ENCODE measurements at places on chromosomes 1 and 21.

GRCh38 chr1:87600055-87600850, 271.6 kb downstream of the LMO4 start:
- H3K4me3 ChIP-seq: no peak overlapping the region
- DNase-seq: no peak
- no peak overlapping the region for H3K27ac ChIP-seq
- H3K4me1 ChIP-seq: peaks cover 5% of the 10 kb centered on the region

DNA sequence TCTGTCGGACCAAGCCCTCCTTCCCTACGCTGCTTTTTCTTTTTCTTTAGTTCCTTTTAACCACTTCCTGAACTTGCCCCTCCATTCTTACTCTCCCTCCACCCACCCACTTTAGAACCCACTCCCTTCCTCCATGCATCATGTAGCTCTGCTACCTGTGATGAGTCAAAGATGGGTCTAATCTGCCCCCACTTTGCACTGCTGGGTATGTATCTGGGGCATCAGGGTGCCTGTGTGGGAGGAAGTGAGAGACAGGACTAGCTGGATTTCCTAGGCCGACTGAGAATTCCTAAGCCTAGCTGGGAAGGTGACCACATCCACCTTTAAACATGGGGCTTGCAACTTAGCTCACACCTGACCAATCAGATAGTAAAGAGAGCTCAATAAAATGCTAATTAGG, 157.7 kb downstream of the SEC16B start:
- H3K27ac ChIP-seq: no peak overlapping the region
- H3K27me3 ChIP-seq: no peaks in the 10 kb centered on the region
- H3K4me3 ChIP-seq: no peak overlapping the region

GRCh38 chr1:93415296-93415695, 32.6 kb upstream of the FNBP1L start:
- no peaks in the 10 kb centered on the region for H3K4me1 ChIP-seq
- DNase-seq: no peak
- no peak overlapping the region for H3K27ac ChIP-seq
- peaks cover 8% of the 10 kb centered on the region for H3K27me3 ChIP-seq

- no peaks in the 10 kb centered on the region for H3K4me1 ChIP-seq
- no peak overlapping the region for H3K4me3 ChIP-seq
- no peaks in the 10 kb centered on the region for H3K36me3 ChIP-seq
- no peak overlapping the region for H3K27ac ChIP-seq
- H3K27me3 ChIP-seq: no peaks in the 10 kb centered on the region
- DNase-seq: no peak
Measured at GRCh38 chr1:178061620-178062019, 32.3 kb upstream of the RASAL2 start.

- no peak overlapping the region for H3K4me3 ChIP-seq
- H3K36me3 ChIP-seq: no peaks in the 10 kb centered on the region
- DNase-seq: no peak
- no peaks in the 10 kb centered on the region for H3K4me1 ChIP-seq
Measured at GRCh38 chr21:45323487-45324311, 36.0 kb upstream of the POFUT2 start.

- no peaks in the 10 kb centered on the region for H3K27me3 ChIP-seq
- H3K4me1 ChIP-seq: peaks cover 17% of the 10 kb centered on the region
- DNase-seq: no peak
- peak overlapping the region; percentile 77 for H3K4me3 ChIP-seq
Measured at GRCh38 chr1:246526915-246527314, 19.8 kb upstream of the SMYD3 start.

GRCh38 chr1:118012515-118013124, 83.1 kb downstream of the WDR3 start:
- H3K27me3 ChIP-seq: peaks cover 13% of the 10 kb centered on the region
- H3K4me3 ChIP-seq: no peak overlapping the region
- no peaks in the 10 kb centered on the region for H3K36me3 ChIP-seq
- no peaks in the 10 kb centered on the region for H3K4me1 ChIP-seq
- DNase-seq: no peak

- H3K27ac ChIP-seq: no peak overlapping the region
- H3K4me1 ChIP-seq: peaks cover 11% of the 10 kb centered on the region
- H3K27me3 ChIP-seq: peaks cover 26% of the 10 kb centered on the region
- DNase-seq: no peak
- H3K4me3 ChIP-seq: no peak overlapping the region
Measured at GRCh38 chr1:208248991-208249696, 5.0 kb upstream of the PLXNA2 start.

GRCh38 chr1:235423214-235423652, 56.0 kb downstream of the TBCE start:
- no peaks in the 10 kb centered on the region for H3K27me3 ChIP-seq
- DNase-seq: no peak
- peak overlapping the region; percentile 26 for H3K4me3 ChIP-seq
- peaks cover 24% of the 10 kb centered on the region for H3K4me1 ChIP-seq
- H3K27ac ChIP-seq: peak overlapping the region; percentile 83
- no peaks in the 10 kb centered on the region for H3K36me3 ChIP-seq

GRCh38 chr1:46466477-46467182, 23.0 kb upstream of the DMBX1 start:
- no peak for DNase-seq
- peak overlapping the region; percentile 63 for H3K4me3 ChIP-seq
- H3K27me3 ChIP-seq: peaks cover 53% of the 10 kb centered on the region
- H3K27ac ChIP-seq: no peak overlapping the region
- peaks cover 5% of the 10 kb centered on the region for H3K4me1 ChIP-seq
- no peaks in the 10 kb centered on the region for H3K36me3 ChIP-seq

- no peak overlapping the region for H3K27ac ChIP-seq
- peak; percentile 81 for DNase-seq
- H3K27me3 ChIP-seq: no peaks in the 10 kb centered on the region
- H3K4me3 ChIP-seq: no peak overlapping the region
- no peaks in the 10 kb centered on the region for H3K36me3 ChIP-seq
Measured at GRCh38 chr1:169348383-169349036, 19.1 kb downstream of the NME7 start.

DNA sequence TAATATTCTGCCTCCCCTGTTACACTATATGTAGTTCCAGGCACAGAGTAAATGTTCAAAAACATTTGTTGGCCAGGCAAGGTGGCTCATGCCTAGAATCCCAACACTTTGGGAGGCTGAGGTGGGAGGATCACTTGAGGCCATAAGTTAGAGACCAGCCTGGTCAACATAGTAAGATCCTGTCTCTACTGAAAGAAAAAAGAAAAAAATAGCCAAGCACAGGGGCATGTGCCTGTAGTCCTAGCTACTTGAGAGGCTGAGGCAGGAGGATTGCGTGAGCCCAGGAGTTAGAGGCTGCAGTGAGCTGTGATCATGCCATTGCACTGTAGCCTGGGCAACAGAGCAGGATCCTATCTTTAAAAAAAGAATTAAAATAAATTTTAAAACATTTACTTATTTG, 57.6 kb upstream of the SIM2 start:
- no peak for DNase-seq
- H3K4me3 ChIP-seq: no peak overlapping the region
- H3K27me3 ChIP-seq: peaks cover 15% of the 10 kb centered on the region
- peaks cover 5% of the 10 kb centered on the region for H3K36me3 ChIP-seq
- H3K4me1 ChIP-seq: no peaks in the 10 kb centered on the region

DNA sequence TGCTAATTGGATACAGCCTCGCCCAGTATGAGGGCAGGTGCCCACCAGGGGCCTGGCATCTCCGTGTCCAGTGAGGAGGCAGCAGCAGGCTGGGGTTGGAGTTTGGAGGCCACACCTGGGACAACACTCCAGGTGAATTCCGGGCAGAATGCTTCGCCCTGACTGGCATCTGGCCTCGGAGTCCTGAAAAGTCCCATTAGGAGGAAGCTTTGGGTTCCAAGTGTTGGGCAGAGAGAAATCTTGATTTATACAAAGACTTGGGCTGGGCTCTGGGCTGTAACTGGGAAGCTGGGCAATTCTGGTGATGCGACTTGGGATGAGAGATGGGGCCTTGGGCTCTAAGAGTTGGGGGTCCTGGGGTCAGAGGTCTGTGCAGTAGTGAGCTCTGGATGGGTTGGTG, 48.1 kb upstream of the CSF3R start:
- H3K27me3 ChIP-seq: peaks cover 19% of the 10 kb centered on the region
- DNase-seq: no peak
- H3K36me3 ChIP-seq: no peaks in the 10 kb centered on the region
- H3K27ac ChIP-seq: no peak overlapping the region
- H3K4me3 ChIP-seq: no peak overlapping the region
- no peaks in the 10 kb centered on the region for H3K4me1 ChIP-seq

- H3K36me3 ChIP-seq: no peaks in the 10 kb centered on the region
- DNase-seq: no peak
- H3K4me3 ChIP-seq: no peak overlapping the region
- H3K4me1 ChIP-seq: no peaks in the 10 kb centered on the region
- H3K27me3 ChIP-seq: peaks cover 16% of the 10 kb centered on the region
- no peak overlapping the region for H3K27ac ChIP-seq
Measured at GRCh38 chr1:17802945-17803344, 47.8 kb downstream of the ACTL8 start.

DNA sequence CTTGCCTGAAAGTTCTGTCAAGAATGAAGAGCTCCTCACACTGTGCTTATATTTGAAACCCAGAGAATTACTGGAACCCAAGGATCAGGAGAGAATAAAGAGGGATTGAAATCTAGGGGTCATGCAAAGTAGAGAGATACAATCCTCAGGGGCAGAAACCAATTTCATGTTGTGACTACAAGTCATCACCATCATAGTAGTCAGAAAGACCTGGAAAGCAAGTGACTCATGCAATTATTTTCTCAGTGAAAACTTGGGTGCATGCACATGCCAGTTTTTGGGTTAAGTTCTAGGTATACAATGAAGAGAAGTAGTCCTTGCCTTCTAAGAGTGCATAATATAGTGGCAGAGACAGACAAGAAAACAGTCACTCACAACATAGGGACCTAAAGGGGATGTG, 210.0 kb downstream of the ZC3H11B start:
- H3K27me3 ChIP-seq: peaks cover 13% of the 10 kb centered on the region
- no peak overlapping the region for H3K27ac ChIP-seq
- no peaks in the 10 kb centered on the region for H3K4me1 ChIP-seq
- DNase-seq: no peak
- no peak overlapping the region for H3K4me3 ChIP-seq

- peak overlapping the region; percentile 71 for H3K4me3 ChIP-seq
- DNase-seq: no peak
- H3K4me1 ChIP-seq: peaks cover 26% of the 10 kb centered on the region
- H3K36me3 ChIP-seq: peaks cover 13% of the 10 kb centered on the region
- H3K27me3 ChIP-seq: no peaks in the 10 kb centered on the region
Measured at GRCh38 chr1:74731399-74732052, 1.3 kb downstream of the CRYZ start.

DNA sequence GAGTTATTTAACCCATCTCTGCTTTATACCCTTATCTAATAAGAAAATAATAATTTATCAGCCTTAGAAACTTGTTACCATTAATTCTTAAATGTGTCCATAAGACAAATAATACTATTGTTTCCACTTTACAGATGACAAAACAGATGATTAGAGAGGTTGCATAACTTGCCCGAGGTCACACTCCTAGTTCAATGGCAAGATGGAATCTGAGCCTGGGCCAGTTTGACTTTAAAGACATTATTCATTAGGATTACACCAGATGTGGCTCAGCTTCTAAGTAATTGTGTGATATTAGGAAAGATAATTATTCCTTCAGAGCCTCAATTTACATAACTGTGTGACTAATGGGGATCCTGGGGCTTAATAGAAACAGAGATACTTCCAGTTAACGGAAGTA, 42.3 kb upstream of the KCNK2 start:
- H3K4me3 ChIP-seq: no peak overlapping the region
- H3K36me3 ChIP-seq: no peaks in the 10 kb centered on the region
- no peaks in the 10 kb centered on the region for H3K27me3 ChIP-seq
- H3K27ac ChIP-seq: no peak overlapping the region
- no peak for DNase-seq

DNA sequence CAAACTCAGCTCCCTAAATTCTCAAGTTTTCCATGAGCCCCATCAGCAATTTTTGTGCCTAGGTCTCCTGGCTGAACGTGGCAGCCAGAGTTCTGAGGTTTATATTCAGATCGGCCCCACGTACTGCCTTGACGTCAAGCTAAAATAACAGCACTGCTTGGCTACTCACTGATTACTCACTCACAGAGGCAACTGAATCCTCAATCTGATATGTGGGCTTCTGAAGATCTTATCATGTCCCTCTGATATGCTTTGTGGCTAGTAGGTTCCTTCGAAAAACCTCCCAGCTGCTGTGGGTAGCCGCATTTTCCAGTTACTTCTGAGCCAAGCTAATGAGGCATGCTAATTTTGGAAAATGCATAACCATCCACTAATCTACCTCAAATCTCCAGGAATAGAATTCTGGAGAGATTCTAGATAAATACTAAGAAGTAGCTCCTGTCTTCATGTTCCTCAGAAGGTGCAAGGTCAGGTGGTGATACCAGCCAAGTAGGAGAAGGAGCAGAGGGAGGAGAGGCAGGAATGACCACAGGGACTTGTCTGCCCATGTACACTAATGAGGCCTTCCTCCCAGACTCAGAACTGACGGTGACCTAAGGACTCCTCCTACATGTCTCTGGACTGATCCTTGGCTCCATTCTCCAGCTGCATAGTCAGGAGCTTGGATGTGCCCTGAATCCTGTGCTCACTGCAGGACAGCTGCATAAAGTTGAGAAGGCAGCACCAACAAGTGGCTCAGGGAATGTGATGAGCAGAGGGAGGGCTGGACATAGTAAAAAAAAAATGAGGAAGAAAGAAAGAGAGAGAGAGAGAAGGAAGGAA, 263.7 kb downstream of the TNR start:
- H3K27ac ChIP-seq: no peak overlapping the region
- H3K4me1 ChIP-seq: no peaks in the 10 kb centered on the region
- H3K36me3 ChIP-seq: no peaks in the 10 kb centered on the region
- peaks cover 46% of the 10 kb centered on the region for H3K27me3 ChIP-seq
- H3K4me3 ChIP-seq: no peak overlapping the region

DNA sequence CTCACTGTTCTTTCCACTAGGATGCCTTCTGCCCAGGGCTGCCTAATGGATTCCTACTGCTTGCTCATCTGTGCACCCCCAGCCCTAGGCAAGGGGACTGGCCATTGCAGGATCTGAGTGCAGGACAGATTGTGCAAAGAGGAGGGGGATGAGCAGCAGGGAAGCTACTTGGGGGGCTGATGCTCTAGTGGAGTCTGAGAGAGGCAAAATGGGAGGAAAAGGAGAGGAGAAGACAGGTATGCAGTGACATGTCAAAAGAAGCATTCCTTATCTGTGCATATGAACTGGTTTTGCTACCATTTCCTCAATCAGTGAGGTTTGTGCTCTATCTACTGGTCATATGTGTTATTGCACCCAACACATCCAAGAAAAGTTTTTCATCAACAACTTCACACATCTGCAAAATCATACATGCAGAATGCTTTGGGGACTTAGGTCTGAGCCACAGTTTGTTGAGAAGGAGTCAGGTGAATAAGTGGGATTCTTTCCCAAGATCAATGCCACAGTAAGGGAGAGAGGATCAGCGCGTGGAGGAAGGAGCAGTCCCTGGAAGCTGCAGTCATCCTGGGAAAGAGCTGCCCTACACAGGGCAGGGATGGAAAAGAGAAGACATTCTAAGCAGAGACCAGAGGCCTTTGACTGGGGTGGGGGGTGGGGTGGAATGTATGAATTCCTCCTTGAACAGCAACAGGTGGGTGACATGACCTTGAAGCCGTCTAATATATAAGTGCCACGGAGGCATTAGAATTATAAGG, 14.4 kb downstream of the SLC5A9 start:
- DNase-seq: no peak
- H3K27me3 ChIP-seq: no peaks in the 10 kb centered on the region
- H3K4me3 ChIP-seq: no peak overlapping the region
- no peak overlapping the region for H3K27ac ChIP-seq
- H3K36me3 ChIP-seq: no peaks in the 10 kb centered on the region

GRCh38 chr1:202578001-202578504, 132.2 kb downstream of the SYT2 start:
- no peak for DNase-seq
- H3K36me3 ChIP-seq: peaks cover 14% of the 10 kb centered on the region
- no peaks in the 10 kb centered on the region for H3K4me1 ChIP-seq
- no peak overlapping the region for H3K4me3 ChIP-seq
- no peaks in the 10 kb centered on the region for H3K27me3 ChIP-seq
